ENCODE measurements at places on chromosomes 6 and 20.

- no peaks in the 10 kb centered on the region for H3K27me3 ChIP-seq
- DNase-seq, result no peak
Observed at GRCh38 chr20:32664678-32665159, 9.0 kb downstream of the C20orf203 start.

DNA sequence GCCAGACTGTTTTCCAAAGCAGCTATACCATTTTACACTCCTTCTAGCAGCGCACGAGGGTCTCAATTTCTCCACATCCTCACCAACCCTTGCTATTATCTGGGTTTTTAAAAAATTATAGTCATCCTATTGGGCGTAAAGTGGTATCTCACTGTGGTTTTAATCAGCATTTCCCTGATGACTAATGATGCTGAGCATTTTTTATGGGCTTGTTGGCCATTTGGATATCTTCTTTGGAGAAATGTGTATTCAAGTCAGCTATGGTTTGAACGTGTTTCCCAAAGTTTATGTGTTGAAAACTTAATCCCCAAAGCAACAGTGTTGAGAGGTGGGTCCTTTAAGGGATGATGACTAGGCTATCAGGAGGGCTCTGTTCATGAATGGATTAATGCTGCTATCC lies 6.7 kb downstream of the MCUR1 start:
- no peak for DNase-seq
- H3K27me3 ChIP-seq, result no peaks in the 10 kb centered on the region
- peaks cover 8% of the 10 kb centered on the region for H3K36me3 ChIP-seq
- H3K4me1 ChIP-seq, result peaks cover 35% of the 10 kb centered on the region

- H3K27me3 ChIP-seq, result no peaks in the 10 kb centered on the region
- peaks cover 47% of the 10 kb centered on the region for H3K4me1 ChIP-seq
- H3K4me3 ChIP-seq, result no peak overlapping the region
- peak overlapping the region; percentile 85 for H3K27ac ChIP-seq
- DNase-seq, result no peak
- peaks cover 1% of the 10 kb centered on the region for H3K36me3 ChIP-seq
Observed at GRCh38 chr20:9112541-9113515, 43.9 kb downstream of the PLCB4 start.

DNA sequence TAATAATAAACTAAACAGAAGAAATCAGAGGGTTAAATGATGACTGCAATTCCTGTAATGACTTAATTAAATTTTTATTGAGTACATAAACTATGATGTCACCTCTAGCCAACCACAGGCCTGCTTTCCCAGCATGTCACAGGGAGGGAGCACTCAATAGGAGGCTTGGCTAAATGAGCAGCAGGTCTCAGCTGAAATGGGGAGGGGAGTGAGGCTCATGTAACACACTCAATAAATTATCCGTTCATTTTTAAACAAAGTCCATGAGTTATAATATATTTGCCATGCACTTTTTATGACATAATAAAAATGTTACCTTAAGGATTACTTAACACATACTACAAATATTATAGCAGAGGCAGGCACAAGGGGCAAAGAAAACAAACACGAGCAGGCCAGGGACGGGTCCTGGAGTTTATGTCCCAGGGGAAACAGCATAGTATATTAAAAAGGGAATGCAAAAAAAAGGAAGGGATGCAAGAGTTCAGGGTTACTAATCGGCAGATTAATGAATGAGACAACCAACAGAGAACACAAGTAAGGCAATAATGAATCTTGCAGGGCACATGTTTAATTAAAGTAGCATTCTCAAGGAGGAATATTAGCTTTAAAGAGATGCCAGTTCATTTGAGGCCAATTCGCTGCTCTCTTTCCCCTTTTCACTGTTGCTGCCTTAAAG lies 27.1 kb upstream of the FAM83C start:
- H3K27ac ChIP-seq, result peak overlapping the region; percentile 89
- H3K4me1 ChIP-seq, result peaks cover 72% of the 10 kb centered on the region
- peaks cover 1% of the 10 kb centered on the region for H3K36me3 ChIP-seq
- no peak for DNase-seq
- no peak overlapping the region for H3K4me3 ChIP-seq
- H3K27me3 ChIP-seq, result no peaks in the 10 kb centered on the region

DNA sequence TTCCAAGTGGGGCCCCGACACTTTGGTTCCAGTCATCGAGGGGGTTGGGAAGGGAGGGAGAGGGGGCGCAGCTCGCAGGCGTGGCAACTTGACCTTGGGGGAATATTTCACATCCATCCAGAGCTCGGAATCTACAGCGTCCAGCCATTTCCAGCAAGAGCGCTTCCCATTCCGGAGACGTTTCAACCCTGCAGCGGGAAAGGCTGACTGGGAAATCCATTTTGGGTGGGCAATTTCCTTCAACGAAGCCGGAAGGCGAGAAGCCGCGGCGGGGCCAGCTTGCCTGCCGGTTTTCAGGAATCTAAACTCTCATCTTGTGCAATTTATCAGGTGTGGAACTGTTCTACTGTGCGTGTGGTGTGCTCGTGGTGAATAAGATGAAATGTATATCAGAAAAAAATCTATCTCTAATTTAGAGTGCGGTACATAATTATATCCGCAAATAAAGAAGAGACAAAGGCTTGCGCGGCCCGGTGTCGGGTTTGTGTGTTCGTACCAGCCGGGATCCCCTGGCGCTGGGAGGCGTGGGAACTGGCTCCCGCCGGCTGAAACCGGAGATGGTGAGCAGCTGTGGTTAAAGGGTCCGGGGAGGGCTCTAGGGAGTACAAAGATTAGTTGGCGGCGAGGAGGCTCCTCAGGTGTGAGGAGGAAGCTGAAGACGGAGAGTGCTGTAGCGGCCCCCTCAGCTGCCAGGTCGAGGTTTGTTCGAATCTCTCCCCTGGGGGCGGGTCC lies 4.8 kb downstream of the SLC32A1 start:
- H3K27me3 ChIP-seq, result peaks cover 89% of the 10 kb centered on the region
- H3K27ac ChIP-seq, result no peak overlapping the region
- peaks cover 13% of the 10 kb centered on the region for H3K36me3 ChIP-seq
- H3K4me3 ChIP-seq, result no peak overlapping the region
- peaks cover 25% of the 10 kb centered on the region for H3K4me1 ChIP-seq

DNA sequence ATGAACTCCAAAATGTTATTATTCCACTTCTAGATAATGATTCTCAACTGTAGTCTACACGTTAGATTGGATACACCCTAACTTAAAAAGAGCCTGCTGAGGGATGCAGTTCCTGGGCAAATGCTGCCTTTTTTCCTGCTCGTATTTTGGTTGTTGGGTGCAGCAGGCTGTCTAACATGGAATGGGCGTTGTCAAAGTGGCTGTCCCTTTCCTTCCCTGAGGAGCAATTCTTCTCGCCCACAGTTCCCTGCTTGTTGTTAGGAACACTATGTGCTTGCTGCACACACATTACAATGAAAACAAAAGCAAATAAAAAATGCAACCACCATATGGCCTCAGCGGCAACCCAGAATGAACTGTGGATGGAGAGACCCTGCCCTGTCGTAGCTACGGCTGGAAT lies 1.7 kb upstream of the ADGRF5 start:
- no peak overlapping the region for H3K27ac ChIP-seq
- DNase-seq, result no peak
- peaks cover 15% of the 10 kb centered on the region for H3K4me1 ChIP-seq
- H3K36me3 ChIP-seq, result no peaks in the 10 kb centered on the region

DNA sequence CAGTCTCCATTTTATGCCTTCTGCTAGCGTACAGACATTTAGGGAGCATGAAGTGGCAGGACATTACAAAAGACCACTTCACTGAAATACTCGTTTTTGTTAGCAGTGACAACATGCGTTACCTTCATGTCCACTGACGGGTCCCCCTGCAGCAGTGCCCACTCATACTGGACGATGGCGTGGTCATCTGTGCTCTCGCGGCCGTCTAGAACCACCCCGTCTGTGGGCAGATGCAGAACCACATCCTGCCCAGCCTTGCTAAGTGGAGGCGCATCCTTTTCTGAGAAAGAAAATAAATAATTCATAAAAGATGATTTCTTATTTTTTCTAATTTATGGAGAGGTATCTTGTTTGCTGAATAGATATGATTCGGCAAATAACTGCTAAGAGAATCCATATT lies 11.3 kb downstream of the LRP11 start:
- H3K36me3 ChIP-seq, result peaks cover 6% of the 10 kb centered on the region
- DNase-seq, result no peak
- no peak overlapping the region for H3K4me3 ChIP-seq
- peaks cover 71% of the 10 kb centered on the region for H3K4me1 ChIP-seq
- peak overlapping the region; percentile 12 for H3K27ac ChIP-seq

GRCh38 chr20:3686421-3686820 lies 4.6 kb upstream of the ADAM33 start:
- no peak for DNase-seq
- H3K27ac ChIP-seq, result no peak overlapping the region
- no peak overlapping the region for H3K4me3 ChIP-seq
- peaks cover 11% of the 10 kb centered on the region for H3K4me1 ChIP-seq
- peaks cover 4% of the 10 kb centered on the region for H3K27me3 ChIP-seq

Data from chondrocyte (in vitro differentiated cells).